ENCODE measurements at places on chromosomes 13 and 19. TPM values are rescaled to one million over a fixed set of nuclear protein-coding genes. Genes with fewer than 3 reads are reported as not detected.

LRRC25 gene
- under 0.01 TPM for total RNA-seq

SUGT1 gene
- 95.9 TPM for total RNA-seq

ZNF805 gene
- total RNA-seq, result 24.0 TPM

ZNF345 gene
- 1.7 TPM for total RNA-seq

ACP7 gene
- 1.7 TPM for total RNA-seq

ANO8 gene
- 3.1 TPM for total RNA-seq

ACP5 gene
- total RNA-seq, result 3.1 TPM

PABPC3 gene
- total RNA-seq, result under 0.01 TPM

LATS2 gene
- 11.0 TPM for total RNA-seq

CYP4F11 gene
- not detected for total RNA-seq

Measured in regular cardiac myocyte (primary cell).